Kidney capillary endothelial cell (primary cell): ENCODE measurements at places on chromosomes 1 and 21.

DNA sequence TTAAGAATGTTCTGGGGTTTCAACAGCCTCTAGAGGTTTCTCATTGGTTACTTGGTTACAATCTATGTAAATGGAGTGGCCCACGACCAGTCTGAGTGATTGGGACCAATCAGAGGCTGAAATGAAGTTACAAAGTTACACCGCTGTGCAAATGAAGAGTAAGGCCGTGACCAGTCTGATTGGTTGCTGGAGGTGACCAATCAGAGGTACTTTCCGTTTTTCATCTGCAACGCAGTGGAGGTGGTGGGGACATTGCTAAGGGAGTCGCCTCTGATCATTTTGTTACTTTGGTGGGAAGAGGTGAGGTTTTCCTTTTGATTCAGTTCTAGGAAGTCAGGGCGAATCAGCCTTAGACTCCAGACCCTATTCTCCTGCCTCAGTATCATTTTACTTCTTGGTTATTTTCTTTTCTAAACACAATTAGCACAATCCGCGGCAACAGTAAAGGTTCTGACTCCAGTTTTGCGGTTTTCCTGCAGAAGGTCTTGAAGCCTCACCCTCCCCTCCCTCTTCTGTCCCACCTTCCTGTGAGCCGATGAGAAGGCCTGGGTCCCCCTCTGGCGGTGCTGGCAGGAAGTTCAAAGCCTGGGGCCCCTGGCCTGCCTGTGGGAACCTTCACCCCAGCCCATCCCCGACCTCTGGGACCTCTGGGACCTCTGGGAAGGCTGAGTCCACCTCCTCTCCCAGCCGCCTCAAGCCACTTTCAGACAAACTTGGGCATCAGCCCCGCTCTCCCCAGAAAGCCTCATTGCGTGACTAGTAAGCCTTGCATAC is 38.7 kb upstream of the TTC34 start:
- no peak for DNase-seq

DNA sequence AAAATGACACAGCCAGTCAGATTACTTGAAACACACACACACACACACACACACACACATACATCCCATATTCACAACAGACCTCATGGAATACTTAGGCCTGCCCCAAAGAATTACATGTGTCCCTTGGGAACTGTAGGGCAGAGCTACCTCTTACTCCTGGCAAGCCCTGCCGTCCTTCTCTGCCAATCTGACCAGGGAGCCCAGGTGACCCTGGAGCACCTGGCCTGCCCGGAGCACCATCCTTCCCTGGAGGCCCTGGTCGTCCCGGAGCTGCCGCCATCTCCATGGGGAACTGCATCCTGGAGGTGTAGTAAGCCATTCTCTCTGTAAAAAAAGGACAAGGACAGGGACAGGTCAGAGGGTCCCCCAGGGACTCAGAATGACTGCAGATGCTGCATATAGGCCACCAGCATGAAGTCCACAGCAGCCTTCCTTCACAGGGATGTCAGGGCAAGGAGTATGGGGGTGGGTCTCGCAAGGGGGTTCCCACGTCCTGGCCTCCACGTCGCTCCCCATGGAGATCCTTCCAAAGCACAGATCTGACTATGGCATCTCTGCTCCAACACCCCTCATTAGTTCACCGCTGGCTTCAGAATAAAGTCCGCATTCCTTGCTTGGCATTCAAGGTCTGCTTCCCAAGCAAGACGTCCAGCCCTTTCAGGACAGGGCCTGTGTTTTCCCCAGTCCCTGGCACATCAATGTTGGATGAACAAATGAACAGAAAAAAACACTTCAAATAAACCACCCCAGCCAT is 9.2 kb upstream of the PEF1 start:
- no peak for DNase-seq

- no peak for DNase-seq
Observed at GRCh38 chr21:15688809-15689208, 41.0 kb upstream of the USP25 start.

DNA sequence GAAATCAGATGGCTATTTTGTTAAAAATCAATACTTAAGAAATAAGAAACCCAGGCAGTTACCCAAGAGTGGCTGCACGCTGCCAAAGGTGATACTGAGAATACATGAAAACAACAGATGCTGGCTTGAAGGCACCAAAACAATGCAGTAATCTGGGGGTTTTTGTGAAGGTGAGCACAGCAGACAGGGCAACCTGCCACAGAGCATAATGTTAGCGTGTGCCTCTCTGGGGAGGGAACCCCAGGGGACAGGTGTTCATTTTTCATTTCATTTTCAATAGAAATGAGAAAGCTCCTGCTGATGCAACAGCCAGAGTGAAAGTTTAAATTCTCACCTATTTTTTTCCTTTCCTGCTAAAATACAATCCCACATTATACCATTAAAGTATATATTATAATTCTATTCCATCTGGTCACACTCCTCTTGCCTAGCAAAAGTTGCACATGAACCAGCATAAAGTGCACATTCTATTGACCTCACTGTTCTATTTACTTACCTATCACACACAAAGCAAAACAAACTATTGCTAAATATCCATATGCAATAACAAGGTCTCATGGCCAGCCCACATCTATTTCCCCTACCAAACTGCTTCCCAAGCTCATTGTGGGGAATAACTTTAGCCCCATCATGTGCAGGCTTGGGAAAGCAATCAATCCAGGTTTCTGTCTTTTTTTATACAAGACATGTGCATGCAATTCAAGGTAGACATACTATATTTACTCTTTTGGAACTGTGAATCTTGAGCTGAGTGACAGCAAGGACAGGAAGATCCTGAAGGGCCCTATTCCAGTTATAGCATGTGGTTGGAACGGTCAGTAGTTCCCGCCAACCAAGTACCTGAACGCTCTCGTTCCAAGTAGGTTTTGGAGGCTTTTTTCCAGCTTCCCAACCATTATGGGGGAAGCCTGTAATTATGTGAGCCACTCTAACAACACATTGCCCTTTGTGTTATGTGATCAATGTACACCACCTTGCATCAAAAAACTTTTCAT is 173.6 kb downstream of the RERE start:
- no peak for DNase-seq

- no peak for DNase-seq
Observed at GRCh38 chr1:109248444-109248796, 919 bp upstream of the CELSR2 start.

- DNase-seq, result no peak
Observed at GRCh38 chr1:193794239-193794638, 607.8 kb upstream of the B3GALT2 start.

- DNase-seq, result peak; percentile 38
Observed at GRCh38 chr1:179953974-179954492, 577 bp upstream of the CEP350 start.

GRCh38 chr1:55938376-55938850 is 641.0 kb downstream of the PLPP3 start:
- no peak for DNase-seq

DNA sequence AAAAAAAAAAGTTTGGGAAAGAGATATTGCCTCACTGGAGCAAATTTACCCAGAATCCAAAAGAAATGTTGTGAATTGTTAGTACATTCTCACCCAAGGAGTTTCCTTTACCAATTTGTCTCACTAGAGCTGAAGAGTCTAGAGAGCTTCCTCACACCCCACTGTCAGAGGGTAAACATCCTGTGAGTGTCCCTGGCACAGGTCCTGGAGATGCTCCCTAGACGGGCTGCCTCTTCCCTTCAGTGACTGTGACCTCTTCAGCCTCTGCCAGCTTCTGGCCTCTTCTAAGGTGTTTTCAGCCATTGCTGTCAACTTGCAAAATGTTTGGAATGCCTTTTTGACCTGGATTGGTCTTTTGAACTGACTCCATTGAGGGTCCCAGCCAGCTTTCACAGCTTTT is 159.4 kb downstream of the DHRS3 start:
- DNase-seq, result no peak

DNA sequence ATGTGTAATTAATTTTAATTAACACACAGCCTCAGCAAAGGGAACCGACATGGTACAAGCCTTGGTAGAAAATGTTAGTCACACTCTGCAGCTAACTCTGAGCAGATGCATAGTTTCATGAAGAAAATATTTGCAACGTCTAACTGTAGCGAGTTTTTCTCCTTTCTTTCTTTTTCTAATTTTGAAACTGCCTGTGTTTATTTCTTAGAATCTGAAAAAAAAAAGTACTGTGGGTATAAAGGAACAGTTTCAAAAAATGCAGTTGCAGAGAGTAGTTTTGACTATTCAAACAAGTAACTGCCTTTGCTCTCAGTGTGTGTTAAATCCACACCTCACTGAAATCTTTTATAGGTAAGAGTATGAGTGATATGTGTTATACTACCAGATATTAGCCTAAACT is 149.9 kb upstream of the C1orf105 start:
- DNase-seq, result no peak

DNA sequence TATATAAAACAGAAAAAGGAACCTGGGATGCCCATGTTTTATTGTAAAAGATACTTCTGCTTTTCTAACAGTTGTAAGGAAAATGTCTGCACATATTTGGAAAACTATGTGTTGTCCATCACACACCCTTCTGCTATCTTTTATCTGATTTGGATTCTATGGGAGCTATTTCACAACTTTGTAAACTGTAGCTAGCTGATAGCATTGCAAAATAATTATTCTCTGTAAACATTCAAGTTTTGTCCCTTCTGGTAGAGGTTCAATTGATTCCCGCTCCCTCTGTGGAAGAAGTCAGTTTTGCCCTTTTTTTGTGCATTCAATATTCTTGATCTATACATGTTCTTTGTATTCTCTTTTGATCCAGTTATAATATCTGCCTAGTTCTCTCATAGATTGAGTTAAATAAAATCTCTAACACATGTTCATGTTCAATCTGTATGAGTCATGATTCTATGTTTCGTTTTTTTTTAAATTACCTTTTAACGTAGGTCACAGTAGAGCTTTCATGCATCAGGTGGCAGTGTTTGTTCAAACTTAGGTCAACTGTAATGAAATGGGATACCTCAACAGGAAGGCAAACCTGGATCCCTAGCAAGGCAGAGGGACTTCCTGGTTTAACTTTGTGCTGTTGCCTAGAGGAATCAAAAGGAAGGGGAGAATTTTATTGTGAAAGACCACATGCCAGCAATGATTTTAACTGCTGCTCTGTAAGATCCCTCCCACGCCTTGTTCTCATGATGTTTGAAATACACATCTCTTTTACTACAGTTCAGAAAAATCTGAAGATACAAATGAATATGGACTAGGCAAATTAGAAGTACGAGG is 26.0 kb upstream of the BCL9 start:
- no peak for DNase-seq

DNA sequence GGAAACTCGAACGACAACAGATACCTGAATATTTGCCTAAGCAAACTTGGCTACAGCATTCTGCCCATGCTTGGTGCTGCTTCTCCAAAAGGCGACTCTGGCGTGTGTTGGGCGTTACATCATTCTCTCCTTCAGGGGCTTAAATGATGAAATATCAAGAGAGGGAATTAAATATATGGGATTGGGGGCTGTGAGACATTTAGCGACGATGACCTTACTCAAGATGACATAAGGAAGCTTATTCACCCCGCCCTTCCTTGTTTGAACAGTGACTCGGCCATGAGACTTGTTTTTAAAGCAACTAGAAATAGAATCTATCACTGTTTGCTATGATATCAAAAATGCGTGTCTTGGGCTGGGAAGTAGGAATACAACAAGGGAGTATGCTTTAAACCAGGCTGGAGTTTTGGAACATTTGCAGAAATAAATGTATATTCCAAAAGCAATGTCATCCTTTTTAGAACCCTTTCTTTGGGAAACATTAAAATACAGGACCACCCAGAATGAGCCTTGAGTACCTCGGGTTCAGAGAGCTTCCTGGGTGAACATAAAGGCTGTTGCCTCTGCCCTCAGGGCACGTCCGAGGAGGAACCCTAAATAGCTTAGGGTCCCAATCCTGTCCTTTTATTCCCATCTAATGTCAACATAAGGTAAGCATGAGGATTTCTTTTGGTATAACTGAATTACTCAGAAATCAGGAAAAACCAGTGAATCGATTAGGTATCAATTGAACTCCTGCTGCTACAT is 123.3 kb upstream of the SLC45A1 start:
- DNase-seq, result peak; percentile 55

- no peak for DNase-seq
Observed at GRCh38 chr1:161298116-161298515, 11.7 kb downstream of the MPZ start.

DNA sequence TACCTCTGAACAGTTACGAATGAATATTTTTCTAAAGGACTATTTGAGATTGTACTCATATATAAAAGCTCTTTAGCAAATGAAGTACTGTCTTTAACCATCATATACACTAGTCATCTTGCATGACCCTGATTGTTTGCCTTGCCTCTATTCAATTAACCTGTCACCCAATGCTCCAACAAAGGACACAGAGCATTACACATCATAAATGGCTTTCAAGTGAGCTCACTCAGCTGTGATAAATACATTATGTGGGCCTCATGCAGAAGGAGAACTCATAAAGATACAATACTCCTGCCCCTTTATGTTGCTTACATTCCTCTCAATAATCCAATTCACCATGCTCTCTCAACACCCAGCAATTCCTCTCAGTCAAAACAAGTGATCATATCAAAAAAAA is 993.0 kb upstream of the PRMT6 start:
- no peak for DNase-seq

DNA sequence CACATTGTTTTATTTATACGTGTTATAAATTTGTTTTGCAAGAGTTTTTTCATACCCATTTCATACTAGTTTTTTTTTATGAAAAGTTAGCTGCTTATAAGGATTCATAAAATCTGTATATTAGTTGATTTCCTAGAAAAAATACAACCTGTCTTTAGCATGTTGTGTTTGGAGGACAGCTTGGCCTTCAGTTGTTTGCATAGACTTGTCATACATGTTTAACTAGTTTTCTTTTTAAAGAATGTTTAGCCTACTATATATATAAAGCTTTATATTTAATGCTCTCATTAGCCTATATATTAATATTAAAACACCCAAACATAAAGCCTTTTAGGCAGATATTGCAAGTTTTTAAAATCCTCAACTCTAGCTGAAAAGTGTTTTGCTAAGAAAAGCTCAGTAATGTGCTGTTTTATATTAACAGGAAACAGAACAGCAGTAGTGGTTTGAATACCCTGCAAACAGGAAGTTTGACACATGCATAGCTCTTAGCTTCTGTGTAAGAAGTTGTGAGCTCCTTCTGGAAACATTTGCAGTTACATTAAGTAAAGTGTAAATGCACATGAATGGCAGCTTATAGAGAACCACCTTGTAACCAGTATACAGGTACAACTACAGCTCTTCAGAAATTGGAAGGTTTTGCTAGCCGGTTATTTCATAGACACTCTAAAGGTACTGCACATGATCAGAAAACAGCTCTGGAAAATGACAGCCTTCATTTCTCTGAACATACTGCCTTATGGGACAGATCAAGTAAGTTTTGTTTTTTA is at the start of gene PRKACB:
PRKACB (plus strand) TSS at position 476 of the 770 bp plus-strand sequence; CDS start at position 567, 91 bp downstream.
- DNase-seq, result peak; percentile 89

DNA sequence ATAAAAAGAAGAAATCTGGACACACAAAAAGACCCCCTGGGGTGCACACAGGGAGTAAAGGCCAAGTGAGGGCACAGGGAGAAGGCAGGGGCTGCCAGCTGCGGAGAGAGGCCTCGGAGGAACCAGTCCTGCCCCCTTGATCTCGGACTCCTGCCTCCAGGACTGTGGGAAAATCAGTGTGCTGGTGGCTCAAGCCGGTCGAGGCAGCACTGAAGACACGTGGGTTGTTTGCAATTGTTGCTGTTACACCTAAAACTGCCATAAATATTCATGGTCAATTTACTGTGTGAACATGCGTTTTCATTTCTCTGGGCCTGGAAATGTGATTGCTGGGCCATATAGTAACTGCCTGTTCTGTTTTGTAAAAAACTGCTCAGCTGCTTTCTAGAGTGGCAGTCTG is 18.5 kb downstream of the IBA57 start:
- no peak for DNase-seq

GRCh38 chr1:17789926-17790325 is 34.8 kb downstream of the ACTL8 start:
- no peak for DNase-seq
